ENCODE measurements at places on chromosomes 7 and 10.

DNA sequence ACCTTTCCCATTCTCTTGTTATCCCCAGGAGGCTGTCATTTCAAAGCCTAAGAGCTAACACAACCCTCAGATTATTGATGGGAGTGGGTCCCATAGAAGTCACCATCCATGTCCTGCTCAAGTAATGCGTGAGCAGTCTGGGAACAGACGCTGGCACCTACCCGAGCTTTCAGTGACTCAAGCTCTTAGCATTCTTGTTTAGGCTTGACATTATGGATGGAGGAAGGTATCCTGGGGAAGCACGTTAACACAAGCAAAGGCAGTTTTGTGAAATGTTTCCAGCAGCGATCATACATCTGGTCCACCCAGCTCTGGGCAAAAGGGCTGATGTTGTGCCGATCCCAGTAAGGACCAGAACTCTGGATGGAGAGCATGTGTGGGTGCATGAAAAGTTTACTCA, 30.0 kb upstream of the AUTS2 start:
- ATAC-seq = no peak

DNA sequence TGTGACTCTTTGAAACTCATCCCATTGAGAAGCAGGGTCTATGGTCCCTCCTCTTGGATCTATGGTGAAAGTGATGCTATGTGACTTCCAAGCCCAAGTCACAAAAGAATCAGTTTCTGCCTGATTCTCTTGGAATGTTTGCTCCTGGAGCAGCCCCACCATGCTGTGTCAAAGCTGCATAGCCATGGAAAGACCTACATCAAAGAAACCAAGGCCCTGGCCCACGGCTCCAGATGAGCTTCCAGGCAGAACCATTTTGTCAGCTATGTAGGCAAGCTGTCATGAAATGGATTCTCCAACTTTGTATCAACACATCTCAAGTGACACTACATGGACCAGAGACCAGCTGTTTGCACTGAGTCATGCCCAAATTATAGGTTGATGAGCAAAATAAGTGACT, 77.0 kb downstream of the AASS start:
- no peak for ATAC-seq

DNA sequence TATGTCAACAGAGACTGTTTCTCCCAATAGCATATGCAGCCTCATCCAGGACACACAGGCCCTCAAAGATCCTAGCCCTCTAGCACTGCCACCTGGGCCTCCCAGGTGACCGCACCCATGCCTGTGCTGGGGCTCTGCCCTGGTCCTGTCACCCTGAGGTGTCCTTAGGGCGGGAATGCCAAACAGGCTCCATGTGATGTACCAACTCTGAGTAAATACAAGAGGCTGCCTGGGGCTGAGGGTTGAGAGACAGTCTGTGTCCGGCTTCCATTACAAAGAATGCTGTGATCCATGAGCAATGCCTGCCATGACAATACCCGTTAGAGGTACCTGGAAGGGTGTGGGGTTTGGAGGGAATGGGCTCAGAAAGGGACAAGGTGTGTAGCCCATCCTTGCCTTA, 83.0 kb upstream of the KAT6B start:
- no peak for ATAC-seq

GRCh38 chr7:123797673-123798531, 47.1 kb upstream of the HYAL4 start:
- no peak for ATAC-seq

All from activated T-helper 17 cell treated with anti-CD3 and anti-CD28 coated beads, Interleukin-2, amount 50 U/mL, for 72 hours (primary cell).